ENCODE measurements at places on chromosomes 1 and 21.

DNA sequence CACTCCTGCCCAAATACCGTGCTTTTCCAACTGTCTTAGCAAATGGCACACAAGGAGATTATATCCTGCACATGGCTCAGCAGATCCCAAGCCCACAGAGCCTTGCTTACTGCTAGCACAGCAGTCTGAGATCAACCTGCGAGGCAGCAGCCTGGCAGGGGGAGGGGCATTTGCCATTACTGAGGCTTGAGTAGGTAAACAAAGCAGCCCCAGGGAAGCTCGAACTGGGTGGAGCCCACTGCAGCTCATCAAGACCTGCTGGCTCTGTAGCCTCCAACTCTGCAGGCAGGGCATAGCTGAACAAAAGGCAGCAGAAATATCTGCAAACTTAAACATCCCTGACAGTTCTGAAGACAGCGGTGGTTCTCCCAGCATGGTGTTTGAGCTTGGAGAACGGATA lies 70.1 kb upstream of the PTBP2 start:
- peak; percentile 48 for DNase-seq

DNA sequence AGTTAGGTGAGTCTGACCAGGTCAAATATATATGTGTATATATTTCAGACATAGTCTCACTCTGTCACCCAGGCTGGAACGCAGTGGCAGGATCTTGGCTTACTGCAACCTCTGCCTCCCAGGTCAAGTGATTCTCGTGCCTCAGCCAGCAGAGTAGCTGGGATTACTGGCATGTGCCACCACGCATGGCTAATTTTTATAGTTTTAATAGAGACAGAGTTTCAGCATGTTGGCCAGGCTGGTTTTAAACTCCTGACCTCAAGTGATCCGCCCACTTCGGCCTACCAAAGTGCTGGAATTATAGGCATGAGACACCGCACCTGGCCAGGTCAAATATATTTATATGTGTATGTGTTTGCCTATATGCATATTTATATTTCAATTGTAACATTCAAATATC lies 581.5 kb upstream of the B3GALT2 start:
- no peak for DNase-seq

- no peak for DNase-seq
These were observed 415.0 kb downstream of the HLX start for GRCh38 chr1:221294242-221294641.

GRCh38 chr21:28325618-28326017 lies 667.1 kb downstream of the LTN1 start:
- DNase-seq = no peak

- no peak for DNase-seq
These were observed 16.8 kb downstream of the LRP8 start for GRCh38 chr1:53310847-53311681.

- DNase-seq = no peak
These were observed 29.1 kb upstream of the SAMD13 start for GRCh38 chr1:84272401-84272800.

GRCh38 chr1:206706298-206706791 lies 21.6 kb downstream of the MAPKAPK2 start:
- DNase-seq = no peak

GRCh38 chr21:44329086-44329889 lies 9.9 kb downstream of the CFAP410 start:
- DNase-seq = no peak

DNA sequence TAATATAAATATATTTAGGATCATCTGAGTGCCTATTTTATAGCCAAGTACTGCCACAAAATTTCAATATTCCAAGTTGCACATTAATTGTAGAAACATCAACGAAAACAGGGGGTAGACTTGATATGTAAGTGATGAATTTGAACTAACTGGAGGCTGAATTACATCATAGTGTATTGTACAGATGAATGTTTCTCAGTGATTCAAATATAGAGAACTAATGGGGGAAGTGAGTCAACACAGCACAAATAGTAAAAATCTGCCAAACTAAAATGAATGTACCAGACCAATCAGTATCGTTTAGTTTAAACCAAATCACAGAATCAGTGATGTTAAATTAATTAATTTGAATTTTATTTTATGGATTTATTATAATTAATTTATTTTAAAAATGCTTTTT lies 42.8 kb downstream of the RTCA start:
- DNase-seq = no peak

DNA sequence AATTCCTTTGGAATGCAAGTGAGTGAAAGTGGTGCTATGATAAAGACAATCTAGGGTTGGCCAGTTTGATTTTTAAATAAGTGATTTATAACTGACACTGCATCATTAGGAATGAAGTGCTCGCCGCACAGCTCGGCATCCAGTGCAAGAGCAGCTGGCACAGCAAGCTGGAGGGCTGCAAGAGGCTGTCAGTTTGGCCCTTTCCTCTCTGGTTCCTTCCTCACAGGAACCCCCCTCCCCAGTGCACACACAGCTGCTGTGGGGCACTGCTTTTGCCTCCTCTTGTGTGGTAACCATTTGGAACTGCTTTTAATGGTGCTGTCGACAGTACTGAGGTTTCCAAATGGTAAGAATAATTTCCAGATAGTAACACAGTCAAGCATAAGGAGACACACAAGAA lies 10.4 kb upstream of the BCAR3 start:
- DNase-seq = no peak

GRCh38 chr1:101108111-101108500 lies 82.5 kb upstream of the DPH5 start:
- DNase-seq = no peak

GRCh38 chr1:6745073-6745472 lies 40.2 kb upstream of the CAMTA1 start:
- DNase-seq = no peak
